ENCODE measurements at places on chromosomes 5 and 9. TPM values are rescaled to one million over a fixed set of nuclear protein-coding genes. Genes with fewer than 3 reads are reported as not detected.

ANKRD34B gene
- 0.20 TPM for polyA plus RNA-seq

GRCh38 chr5:57215629-57216195 lies 41.9 kb downstream of the GPBP1 start:
- DNase-seq: no peak

DNA sequence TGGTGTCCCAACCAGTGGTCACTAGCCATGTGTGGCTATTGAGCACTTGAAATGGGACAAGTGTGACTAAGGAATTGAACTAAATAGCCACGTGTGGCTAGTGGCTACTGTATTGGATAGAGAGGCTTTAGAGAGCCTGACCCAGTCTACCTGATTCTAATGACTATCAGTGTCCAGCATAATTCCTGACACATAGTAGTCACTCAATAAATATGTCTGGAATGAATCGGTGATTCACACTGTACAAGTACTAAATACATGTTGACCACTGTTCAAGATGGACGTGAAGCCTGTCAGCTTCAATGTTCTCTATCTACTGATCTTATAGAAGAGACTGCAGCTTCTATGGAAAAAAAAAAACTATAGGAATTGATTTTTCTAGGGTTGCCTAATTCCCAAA lies 57.7 kb upstream of the MAST4 start:
- no peak for DNase-seq

GRCh38 chr5:96503501-96504236 lies 70.6 kb upstream of the PCSK1 start:
- DNase-seq: no peak

DNA sequence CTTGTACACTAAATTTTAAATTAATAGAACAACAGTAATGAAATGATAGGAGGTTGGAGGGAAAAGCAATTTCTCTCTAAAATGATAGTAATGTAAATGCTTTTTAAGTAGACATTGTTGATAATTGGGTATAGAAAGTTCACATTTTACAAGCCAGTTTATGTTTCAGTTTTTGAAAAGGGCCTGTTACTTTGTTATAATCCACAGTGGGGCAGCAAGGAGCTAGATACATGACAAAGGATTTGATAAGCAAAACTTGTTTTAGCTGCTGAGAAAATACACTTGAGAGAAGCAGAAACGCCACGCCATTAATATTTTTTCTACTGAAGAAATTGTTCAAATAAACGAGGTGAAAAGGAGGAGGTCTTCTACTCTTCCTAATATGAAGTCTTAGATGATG lies 30.2 kb downstream of the SREK1 start:
- DNase-seq: peak; percentile 3

DNA sequence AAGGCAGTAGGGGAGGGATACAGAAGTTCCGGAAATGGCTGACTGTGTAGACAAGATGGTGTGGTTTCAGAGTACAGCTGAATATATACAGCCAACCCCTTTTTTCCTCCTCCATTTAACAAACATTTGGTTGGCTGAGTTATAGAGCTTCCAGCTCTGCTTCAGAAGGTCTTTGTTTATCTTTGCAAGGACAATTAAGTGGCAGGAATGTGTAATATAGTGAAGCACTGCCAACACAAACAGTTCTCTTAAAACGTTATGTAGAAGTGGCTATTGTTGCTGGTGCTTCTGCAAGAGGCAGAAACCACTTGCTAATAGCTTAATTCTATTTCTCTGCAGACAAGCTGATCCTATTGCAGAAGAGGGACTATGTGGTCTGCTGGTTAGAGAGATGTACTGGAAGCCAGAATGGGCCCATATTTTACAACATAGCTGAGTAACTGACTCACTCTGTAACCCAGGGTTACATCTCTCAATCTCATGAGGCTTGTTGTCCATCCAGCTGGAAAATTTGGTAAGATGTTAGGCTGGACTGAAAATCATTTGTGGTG lies 62.7 kb upstream of the OSMR start:
- peak; percentile 75 for DNase-seq

GRCh38 chr5:39399135-39400036 lies 25.4 kb downstream of the DAB2 start:
- no peak for DNase-seq

DNA sequence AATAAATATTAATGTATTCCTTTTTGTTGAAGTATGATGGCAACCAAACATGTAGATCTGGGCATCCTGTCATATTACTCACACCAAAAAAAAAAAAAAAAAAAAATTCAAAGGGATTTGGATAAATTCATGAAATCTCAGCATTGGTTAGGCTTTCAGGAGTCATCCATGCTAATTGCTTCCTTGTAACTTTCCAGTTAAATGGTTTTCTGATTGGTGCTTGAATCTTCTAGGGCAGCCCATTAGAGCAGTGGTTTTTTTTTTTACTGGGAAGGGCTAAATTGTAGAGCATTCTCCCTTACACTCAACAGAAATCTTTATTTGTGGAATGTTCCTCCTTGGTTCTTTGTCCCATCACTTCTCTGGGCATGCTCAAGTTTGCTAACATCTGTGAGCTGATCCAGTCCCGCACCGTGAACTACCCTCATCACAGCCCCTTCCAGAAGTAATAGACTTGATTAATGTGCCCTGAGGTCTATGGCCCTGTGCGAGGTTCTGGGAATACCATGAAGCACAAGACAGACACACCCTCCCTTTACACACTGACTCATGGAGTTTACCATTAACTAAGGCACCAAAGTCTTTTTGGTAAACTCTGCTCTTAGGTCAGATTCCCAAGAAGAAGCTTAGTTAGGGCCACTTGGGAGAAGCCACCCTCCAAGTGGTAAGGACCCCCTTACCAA lies 56.0 kb downstream of the RGS3 start:
- DNase-seq: no peak

Measured in muscle of back (tissue), 13 donors.